ENCODE measurements at places on chromosomes 16 and 17. TPM values are rescaled to one million over a fixed set of nuclear protein-coding genes. Genes with fewer than 3 reads are reported as not detected.

Gene IGSF6
- 0.97 TPM for total RNA-seq

Gene C17orf78
- not detected for total RNA-seq

Gene SLC9A5
- total RNA-seq: 0.42 TPM

Gene SPNS2
- 10.0 TPM for total RNA-seq

Gene SCNN1G
- 0.34 TPM for total RNA-seq

DNA sequence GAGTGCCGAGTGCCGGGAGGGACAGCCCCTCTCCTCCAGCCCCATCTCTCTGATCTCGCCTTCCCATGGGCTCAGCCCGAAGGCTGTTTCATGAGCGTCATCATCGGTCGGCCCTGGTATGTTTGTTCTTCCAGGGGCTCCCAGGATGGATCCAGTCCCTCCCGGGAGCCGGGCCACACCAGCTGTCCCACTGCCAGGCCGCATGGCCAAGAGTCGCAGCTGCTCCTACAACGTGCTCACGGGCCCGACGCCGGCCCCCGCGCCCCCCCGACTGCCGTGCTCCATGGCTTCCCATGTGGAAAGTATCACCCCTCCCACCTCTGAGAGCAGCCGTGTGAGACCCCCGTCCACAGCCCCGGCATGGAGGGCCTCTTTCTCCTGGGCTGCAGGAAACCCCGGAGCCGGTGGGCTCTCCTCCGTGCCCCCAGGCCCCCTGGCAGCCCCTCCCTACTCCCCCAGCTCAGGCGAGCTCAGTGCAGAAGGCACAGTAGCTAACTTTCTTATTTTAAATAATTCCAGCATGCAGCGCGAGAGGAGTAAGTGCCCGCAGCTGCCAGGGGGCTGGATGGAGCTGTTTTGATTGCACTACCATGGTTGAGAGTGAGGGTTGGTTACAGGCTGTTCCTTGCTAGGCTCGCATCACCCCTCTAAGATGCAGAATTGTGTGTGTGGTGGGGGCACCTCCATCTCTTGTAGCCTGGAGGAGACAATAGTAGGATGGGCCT, 26.6 kb upstream of the GSE1 start:
- H3K4me1 ChIP-seq: peaks cover 10% of the 10 kb centered on the region
- H3K36me3 ChIP-seq: no peaks in the 10 kb centered on the region
- DNase-seq: no peak
- H3K27ac ChIP-seq: no peak overlapping the region
- no peak overlapping the region for H3K4me3 ChIP-seq
- H3K27me3 ChIP-seq: no peaks in the 10 kb centered on the region

GRCh38 chr17:45794840-45795239, 10.7 kb downstream of the CRHR1 start:
- H3K27me3 ChIP-seq: no peaks in the 10 kb centered on the region
- H3K4me1 ChIP-seq: no peaks in the 10 kb centered on the region
- DNase-seq: no peak
- H3K4me3 ChIP-seq: no peak overlapping the region

DNA sequence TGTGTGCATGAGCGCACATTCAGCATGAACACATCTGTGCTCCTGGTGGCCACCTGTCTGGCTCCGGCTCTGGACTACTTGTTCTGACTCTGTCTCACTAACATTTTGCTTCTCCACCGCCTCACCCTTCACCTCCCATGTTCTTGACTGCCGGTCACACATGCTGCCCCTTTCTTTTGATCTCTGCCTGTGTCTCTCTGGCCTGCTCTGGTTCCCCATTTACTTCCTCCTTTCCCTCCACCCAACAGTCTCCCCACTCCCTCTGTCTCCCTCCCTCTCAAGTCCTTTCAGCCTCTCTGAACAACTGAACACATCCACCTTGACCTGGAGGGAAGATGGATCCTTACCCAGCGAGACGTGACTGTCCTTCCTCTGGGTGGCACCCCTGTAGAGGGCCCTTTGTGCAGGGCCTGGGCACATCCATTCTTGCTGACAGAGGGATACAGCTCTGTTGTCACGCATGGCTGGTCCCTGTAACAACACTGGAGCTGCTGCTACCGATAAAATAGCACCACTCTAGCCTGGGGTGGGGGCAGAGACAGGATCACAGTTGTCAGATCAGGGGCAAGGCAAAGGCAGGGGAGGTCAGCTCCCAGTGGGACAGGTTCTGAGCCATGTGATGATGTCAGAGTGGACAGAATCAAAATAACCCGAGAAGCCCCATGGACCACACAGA, 11.0 kb downstream of the ZSCAN32 start:
- no peak overlapping the region for H3K27ac ChIP-seq
- H3K4me3 ChIP-seq: no peak overlapping the region
- peaks cover 86% of the 10 kb centered on the region for H3K36me3 ChIP-seq
- H3K27me3 ChIP-seq: no peaks in the 10 kb centered on the region

DNA sequence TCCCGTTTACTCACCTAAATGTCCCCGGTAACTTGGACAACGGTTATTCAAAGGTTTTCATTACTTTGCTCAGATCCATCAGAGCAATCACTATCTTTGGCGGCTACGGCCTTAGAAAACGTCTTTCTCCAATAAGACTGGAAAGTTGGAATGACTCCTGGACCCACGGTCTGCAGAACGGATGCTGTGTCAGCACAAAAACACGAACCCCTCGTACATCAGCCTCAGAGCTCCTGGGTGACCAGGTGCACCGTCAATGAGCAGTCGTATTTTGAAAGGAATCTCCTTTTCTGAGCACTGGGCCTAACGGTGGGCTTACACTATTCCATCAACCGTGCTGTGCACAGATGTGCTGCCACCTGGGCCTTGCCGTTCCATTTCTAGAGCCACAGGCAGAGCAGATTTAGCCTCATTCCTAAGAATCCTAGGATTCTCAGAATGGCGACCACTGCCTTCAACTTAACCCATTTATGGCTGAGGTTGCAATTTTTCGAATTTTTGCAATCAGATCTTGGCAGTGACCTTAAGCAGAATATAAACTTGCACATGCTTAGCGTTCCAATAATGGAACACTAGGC, 110.8 kb upstream of the ZNF750 start:
- no peaks in the 10 kb centered on the region for H3K27me3 ChIP-seq
- H3K4me1 ChIP-seq: no peaks in the 10 kb centered on the region
- H3K27ac ChIP-seq: no peak overlapping the region
- H3K36me3 ChIP-seq: no peaks in the 10 kb centered on the region

- peak overlapping the region; percentile 78 for H3K4me3 ChIP-seq
- no peaks in the 10 kb centered on the region for H3K27me3 ChIP-seq
- peaks cover 26% of the 10 kb centered on the region for H3K4me1 ChIP-seq
- H3K36me3 ChIP-seq: peaks cover 40% of the 10 kb centered on the region
- H3K27ac ChIP-seq: peak overlapping the region; percentile 83
Observed at GRCh38 chr17:16439303-16439791, 24.0 kb downstream of the TRPV2 start.

- H3K4me1 ChIP-seq: peaks cover 6% of the 10 kb centered on the region
- no peak overlapping the region for H3K27ac ChIP-seq
- H3K36me3 ChIP-seq: no peaks in the 10 kb centered on the region
- no peak for DNase-seq
Observed at GRCh38 chr17:1301546-1301945, 22.1 kb downstream of the TRARG1 start.

GRCh38 chr17:62720126-62720850, 87.8 kb downstream of the MARCHF10 start:
- no peaks in the 10 kb centered on the region for H3K4me1 ChIP-seq
- no peak overlapping the region for H3K27ac ChIP-seq
- H3K36me3 ChIP-seq: no peaks in the 10 kb centered on the region
- H3K4me3 ChIP-seq: no peak overlapping the region
- H3K27me3 ChIP-seq: no peaks in the 10 kb centered on the region

DNA sequence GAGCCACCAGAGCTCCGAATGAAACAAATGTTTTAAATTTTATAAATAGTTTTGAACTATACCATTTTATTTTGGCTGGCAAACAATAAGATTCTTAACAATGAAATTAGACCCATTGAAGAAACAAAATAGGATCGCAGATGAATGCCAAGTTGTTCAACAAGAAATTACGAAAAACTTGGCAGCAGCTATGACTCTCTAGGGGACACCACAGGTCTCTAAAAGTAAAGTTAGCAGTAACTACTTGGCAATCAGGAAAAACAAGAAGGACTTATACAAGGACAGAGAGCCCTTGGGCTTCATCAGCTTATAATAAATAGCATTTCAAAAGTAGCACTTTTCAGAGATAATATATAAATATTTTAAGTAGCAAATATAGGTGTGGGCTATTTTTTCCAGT, 603.8 kb upstream of the PSMD7 start:
- DNase-seq: no peak
- H3K4me1 ChIP-seq: no peaks in the 10 kb centered on the region
- H3K4me3 ChIP-seq: no peak overlapping the region
- no peaks in the 10 kb centered on the region for H3K36me3 ChIP-seq

- DNase-seq: no peak
- H3K4me3 ChIP-seq: peak overlapping the region; percentile 44
Observed at GRCh38 chr17:969811-970355, 9.7 kb downstream of the NXN start.

- no peak for DNase-seq
- H3K27ac ChIP-seq: no peak overlapping the region
- no peak overlapping the region for H3K4me3 ChIP-seq
Observed at GRCh38 chr16:914440-914839, 56.3 kb downstream of the LMF1 start.

GRCh38 chr16:14013571-14014283, 57.4 kb upstream of the MRTFB start:
- peak overlapping the region; percentile 60 for H3K27ac ChIP-seq
- no peaks in the 10 kb centered on the region for H3K36me3 ChIP-seq
- peak overlapping the region; percentile 28 for H3K4me3 ChIP-seq
- no peaks in the 10 kb centered on the region for H3K27me3 ChIP-seq
- peaks cover 42% of the 10 kb centered on the region for H3K4me1 ChIP-seq

DNA sequence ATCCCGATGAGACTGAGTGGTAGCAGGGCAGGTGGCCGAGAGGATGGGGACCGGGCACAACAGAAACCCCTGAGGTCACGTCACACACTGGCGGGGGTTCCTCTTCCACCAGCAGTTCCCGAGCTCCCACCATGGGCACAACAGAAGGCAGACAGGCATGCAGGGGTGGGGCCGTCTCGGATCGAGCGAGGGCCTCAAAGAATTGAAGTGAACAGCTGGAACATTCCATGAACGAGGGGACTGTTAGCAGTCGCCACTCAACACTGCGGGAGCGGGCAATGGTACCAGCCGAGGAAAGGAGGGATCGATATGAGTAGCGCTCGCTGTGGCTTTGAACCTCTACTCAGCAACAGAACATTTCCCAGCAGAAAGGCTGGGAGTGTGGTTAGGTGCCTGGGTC, 5.3 kb downstream of the CEP131 start:
- no peaks in the 10 kb centered on the region for H3K27me3 ChIP-seq
- H3K27ac ChIP-seq: no peak overlapping the region
- no peak overlapping the region for H3K4me3 ChIP-seq
- no peak for DNase-seq
- peaks cover 8% of the 10 kb centered on the region for H3K36me3 ChIP-seq
- peaks cover 14% of the 10 kb centered on the region for H3K4me1 ChIP-seq

DNA sequence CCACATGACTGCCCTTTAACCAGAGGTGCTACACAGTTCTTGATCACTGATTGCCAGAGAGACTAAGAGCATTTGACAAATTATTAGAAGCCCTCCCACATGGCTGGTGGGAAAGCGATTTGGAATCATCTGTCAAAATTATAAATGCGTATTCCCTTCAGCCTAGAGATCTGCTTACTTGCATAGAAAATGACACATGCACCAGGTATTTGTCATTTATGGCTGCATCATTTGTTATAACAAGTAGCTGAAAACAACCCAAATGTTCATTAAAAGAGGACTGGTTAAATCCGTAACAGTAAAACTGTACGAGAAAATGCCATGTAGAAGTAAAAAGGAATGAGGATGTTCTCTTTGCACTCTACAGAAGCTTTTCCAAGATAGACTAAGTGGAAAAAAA, 21.4 kb downstream of the BCO1 start:
- DNase-seq: no peak
- H3K27ac ChIP-seq: no peak overlapping the region
- no peak overlapping the region for H3K4me3 ChIP-seq
- H3K36me3 ChIP-seq: no peaks in the 10 kb centered on the region

- peaks cover 94% of the 10 kb centered on the region for H3K36me3 ChIP-seq
- no peaks in the 10 kb centered on the region for H3K27me3 ChIP-seq
- peak; percentile 93 for DNase-seq
Observed at GRCh38 chr16:89115216-89115861, 21.7 kb downstream of the ACSF3 start.

DNA sequence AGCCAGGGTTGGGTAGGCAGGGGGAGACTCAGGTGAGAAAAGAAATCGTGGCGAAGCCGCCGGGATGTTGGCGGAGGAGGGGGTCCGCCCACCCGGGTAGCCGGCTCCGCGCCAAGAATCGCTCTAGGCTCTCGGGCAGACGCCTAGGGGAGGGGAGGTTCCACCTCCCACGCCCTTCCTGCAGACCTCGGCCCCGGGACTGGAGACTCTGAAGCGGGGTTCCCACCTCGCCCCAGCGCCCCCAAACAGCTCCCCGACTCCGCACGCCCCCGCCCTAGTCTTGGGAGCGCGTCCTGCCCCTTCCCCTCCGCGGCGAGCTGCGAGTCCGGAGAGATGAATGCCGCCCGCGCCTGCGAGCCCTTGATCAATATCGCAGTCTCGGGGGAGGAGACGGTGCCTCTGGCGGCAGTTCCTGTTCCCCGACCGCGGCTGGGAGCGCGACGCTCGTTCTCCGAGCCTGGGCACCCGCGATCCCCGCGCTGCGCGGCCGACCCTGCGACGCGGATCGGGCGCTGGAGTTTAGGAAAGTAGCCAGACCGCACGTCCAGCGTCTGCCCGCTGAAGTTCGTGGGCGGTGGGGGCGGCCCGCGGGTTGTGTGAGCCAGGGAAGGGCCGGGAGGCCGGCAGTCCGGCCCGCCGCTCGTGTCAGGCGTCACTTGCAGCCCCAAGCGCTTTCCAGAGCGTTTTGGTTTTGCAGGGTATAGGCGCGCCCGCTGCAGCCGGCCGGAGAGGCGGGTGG, 790 bp downstream of the CRHR1 start:
- H3K27ac ChIP-seq: no peak overlapping the region
- peak overlapping the region; percentile 53 for H3K4me3 ChIP-seq
- H3K4me1 ChIP-seq: peaks cover 28% of the 10 kb centered on the region

- H3K27me3 ChIP-seq: no peaks in the 10 kb centered on the region
- no peak for DNase-seq
- no peak overlapping the region for H3K27ac ChIP-seq
- peaks cover 32% of the 10 kb centered on the region for H3K36me3 ChIP-seq
- H3K4me3 ChIP-seq: no peak overlapping the region
Observed at GRCh38 chr16:56399047-56399446, 26.3 kb downstream of the AMFR start.

DNA sequence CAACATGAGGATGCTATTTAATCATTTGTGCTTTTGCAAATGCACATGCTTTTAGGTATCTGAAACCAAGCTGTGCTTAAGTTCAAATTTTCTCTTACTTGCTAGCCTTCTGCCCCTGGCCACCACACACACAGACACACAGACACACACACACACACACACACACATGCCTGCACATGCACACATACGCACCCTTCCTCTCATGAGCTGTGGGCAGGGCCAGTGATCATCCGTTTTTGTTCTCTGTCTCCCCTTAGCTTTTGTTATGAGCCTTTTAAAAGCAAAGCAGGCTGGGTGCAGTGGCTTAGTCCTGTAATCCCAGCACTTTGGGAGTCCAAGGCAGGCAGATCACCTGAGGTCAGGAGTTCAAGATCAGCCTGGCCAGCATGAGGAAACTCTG, 34.2 kb downstream of the CD300LF start:
- H3K27ac ChIP-seq: no peak overlapping the region
- no peaks in the 10 kb centered on the region for H3K36me3 ChIP-seq
- no peak overlapping the region for H3K4me3 ChIP-seq
- H3K4me1 ChIP-seq: peaks cover 8% of the 10 kb centered on the region

- no peaks in the 10 kb centered on the region for H3K36me3 ChIP-seq
- H3K4me1 ChIP-seq: peaks cover 82% of the 10 kb centered on the region
- no peak for DNase-seq
- H3K4me3 ChIP-seq: no peak overlapping the region
- no peaks in the 10 kb centered on the region for H3K27me3 ChIP-seq
Observed at GRCh38 chr16:89324056-89325010, 106.8 kb downstream of the ZNF778 start.

All from esophagus muscularis mucosa (tissue), 4 donors.